ENCODE measurements at places on chromosomes 7 and 10.

DNA sequence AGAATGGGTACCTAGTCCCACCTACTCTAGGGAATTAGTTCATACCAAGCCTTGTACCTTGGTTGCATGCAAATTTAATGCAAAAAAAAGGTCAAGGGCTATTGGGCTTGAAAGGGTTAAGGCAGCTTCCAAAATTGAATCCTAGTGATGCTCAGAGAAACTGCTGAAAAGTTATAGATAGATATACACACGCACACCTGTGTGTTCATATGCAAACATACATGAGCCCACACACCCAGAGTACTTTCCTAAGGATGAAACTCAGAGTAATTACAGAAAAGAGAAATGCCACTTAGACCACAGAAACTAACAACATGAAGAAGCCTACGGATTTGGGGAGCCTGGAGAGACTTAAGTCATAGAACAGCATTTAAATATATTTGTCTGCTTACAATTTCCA lies 1.5 kb downstream of the SLC25A13 start:
- DNase-seq: no peak

GRCh38 chr10:95291365-95292039 lies 699 bp upstream of the PDLIM1 start:
- no peak for DNase-seq

DNA sequence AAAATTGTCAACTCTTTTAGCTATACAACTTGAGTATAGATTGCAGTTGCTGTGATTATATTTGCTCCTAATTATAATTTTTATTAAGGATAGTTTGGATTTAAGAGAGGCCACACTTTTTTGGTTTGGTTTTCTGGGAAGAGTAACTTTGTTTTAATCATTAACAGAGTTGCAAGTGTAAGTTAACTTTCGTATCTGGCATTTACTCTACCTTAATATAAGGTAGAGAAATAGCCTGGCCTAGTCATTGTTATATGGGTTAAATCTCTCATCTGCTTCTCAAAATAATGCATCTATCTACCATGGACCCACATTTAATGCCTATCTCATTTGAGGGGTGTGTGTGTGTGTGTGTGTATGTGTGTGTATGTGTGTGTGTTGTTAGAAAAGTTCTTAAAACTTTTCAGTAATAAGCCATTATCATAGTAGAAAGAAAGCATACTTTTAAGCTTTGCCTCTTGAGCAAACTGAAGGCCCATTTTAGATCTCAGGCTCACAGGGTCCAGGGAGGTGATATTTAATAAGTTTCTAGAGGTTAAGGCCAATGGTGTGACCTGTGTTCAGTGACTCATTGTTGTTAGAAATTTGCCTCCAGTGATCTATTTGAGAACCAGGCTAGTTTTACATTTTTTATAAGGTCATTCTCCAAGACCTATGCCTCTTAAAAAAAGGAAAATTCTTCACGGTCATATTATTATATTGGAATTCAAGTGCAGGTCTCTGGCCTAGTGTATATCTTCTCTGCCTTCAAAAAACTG lies 10.9 kb upstream of the TEX47 start:
- DNase-seq: no peak

GRCh38 chr7:34057956-34058355 lies 152.6 kb downstream of the BMPER start:
- no peak for DNase-seq

DNA sequence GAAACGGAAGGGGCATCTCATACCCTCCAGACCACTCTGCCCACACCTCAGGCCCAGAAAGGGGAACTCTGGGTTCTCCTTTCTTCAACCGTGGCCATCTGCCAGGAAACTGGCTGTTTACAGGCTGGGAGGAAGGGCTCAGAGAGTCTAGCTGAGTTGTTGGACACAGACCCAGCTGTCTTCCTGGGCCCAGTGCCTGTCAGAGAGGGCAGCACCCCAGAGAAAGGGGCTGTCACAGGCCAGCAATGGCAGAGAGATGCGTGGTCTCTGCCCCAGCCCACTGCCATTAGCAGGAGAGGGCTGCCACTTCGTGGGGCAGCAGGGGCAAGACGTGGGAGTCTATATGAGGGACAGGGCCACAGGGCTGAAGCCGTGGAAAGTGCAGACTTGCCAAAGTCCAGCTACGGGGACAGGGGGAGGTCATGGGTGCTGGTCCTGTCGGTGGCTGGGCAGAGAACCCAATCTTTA lies 11.0 kb downstream of the GRID1 start:
- DNase-seq: no peak

- no peak for DNase-seq
Observed at GRCh38 chr10:5776136-5776880, 36.9 kb downstream of the GDI2 start.

DNA sequence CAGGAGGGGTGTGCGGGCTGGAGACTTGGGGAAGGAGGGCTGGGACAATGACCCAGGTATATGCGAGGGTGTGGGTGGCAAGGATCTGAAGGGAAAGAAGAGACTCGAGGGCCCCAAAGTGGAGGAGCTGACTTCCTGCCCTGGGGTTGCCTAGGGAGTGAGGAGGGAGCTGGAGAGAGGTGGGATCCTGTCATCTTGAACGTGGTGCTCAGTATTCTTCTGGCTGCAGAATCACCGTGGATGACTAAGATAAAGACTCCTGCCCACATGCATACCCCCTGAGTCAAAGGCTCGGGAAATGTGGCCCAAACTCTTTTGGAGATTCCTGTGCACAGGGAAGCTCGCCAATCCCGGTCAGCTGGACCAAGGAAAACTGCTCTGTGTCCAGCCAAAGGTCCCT lies 31.2 kb downstream of the COL17A1 start:
- DNase-seq: no peak

GRCh38 chr7:106283831-106284713 lies 711 bp downstream of the NAMPT start:
- peak; percentile 27 for DNase-seq

DNA sequence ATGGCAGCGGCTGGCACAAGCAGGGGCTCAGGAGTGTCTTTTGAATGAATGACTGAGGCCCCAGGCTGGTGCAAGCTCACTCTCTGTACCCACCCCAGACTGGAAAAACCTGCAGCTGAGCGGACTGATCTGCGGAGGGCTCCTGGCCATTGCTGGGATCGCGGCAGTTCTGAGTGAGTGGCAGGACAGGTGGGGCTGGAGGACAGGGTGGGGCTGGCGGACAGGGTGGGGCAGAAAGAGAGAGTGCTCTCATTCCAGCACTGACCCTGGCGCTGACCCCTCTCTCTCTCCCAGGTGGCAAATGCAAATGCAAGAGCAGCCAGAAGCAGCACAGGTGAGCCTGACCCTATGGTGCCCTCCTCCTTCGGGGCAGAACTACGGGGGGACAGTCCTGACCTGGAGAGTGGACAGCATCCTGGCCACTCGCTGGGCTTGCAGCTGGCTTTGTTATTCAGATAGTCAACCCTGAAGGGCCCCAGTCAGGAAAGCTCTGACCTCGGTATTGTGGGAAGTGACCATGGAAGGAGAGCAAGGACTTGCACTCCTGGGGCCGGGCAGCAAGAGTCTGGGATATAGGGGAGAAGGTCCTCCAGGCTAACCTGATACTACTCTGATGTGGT lies 4.1 kb downstream of the FXYD4 start:
- DNase-seq: no peak

DNA sequence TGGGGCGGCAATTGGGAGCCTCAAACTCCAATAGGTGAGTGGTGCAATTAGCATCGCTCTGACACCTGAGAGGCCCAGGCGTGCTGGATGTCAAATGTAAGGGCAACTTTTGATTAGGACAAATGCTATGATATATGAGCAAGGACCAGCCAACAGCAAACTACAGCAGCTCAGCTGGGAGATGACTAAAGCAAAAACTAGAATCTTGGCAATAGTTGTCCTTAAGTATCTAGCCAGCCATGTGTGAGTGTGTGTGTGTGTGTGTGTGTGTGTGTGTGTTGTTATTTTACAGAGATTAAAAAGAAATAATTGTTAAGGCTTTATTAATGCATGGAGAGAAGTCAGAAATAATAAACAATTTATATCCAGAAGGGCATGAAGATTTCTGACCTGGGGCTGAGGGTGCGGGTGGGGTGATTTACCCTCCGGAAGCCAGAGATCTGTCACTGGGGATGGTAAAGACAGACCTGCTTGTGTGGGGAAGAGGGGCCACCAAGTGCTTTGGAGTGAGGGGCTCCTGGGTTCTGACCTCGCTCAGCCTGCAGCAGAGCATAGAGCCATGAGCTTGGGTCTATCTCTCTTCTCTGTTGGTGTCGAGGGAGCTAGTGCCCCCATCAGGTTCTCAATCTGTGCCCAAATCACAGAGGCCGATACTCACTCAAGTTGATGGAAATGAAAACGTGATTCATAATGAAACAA lies 77.3 kb downstream of the EMX2 start:
- DNase-seq: no peak

DNA sequence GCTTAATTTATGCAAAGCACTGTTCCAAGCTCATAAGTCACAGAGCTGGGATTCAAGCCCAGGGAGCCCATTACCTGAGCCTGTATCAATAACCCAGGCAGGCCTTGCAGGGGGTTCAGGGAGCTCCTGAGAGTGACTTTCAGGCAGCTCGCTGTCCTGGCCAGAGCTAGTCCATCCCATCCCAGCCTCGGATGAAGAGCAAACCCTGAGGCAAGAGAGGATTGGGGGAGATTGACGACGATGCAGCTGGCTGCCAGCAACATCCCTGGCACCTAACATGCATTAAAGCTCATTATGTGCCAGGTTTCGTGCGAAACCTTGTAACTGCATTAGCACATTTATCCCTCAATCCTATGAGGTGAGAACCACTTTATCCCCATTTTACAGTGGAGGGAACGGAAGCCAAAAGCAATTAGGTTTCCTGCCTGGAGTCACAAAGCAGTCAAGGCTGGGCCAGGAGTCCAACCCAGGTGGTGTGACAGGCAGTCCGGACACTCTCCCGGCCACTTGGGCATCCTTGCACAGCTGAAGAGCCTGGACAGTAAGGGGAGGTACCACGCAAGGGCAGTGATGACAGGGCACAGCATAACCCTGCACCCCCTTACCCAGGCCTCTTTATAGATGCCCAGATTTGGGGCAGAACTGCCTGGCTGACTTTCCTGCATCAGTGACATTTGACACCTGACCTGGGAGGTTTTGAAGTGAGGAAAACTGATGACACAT lies 129.8 kb upstream of the CHST15 start:
- no peak for DNase-seq

- no peak for DNase-seq
Observed at GRCh38 chr10:117878626-117879025, 168.1 kb downstream of the RAB11FIP2 start.

DNA sequence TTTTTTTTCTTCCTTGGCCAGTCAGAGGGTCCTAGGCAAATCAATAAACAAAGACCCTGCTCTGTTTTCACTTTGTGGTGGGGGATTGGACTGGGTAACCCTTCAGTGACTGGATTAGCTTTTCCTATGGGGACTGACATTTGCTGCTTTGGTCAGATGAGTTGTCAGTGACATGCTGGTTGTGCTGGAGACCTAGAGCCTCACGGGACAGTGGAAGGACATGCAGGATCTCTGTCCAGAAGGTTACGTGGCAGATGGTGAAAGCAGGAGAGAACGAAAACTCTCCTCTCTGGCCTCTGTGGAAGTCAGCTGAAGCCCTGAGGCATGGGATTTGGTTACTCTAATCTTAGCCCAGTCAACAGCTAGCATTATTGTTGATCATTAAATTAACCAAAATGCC lies 90.0 kb upstream of the BMPER start:
- no peak for DNase-seq

DNA sequence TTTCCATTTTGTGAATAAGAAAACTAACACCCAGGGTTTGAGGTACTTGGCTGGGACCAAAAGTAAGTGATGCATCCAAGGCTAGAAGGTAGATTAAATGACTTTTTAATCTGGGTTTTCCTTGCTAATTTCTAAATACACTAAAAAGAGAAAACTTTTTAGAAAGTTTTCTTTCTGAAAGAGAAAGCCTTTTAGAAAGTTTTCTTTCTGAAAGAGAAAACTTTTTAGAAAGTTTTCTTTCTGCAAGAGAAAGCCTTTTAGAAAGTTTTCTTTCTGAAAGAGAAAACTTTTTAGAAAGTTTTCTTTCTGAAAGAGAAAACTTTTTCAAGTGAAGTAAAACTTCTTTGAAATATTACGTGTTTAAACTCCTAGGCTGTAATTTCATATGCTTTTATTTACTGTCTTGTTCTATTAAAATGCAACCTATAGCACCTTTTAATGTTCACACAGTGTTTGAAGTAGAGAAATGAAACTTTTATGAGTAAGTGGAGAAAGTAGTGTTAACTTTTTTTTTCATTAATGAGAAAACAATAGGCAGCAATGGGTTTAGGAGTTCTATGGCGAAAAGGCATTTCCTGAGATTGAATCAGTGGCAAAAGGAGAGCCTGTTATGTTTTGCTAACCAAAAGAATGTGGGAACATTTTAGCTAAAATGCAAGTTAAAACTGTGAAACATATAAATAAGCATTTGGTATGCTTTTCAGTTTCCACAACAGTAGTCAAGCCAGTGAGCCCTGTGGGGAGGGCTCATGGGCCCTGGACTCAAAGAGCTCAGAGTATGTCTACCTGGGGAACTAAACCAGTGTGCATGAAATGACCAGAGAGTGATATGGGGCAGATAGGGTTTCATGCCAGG lies 103.7 kb downstream of the RBM20 start:
- no peak for DNase-seq

DNA sequence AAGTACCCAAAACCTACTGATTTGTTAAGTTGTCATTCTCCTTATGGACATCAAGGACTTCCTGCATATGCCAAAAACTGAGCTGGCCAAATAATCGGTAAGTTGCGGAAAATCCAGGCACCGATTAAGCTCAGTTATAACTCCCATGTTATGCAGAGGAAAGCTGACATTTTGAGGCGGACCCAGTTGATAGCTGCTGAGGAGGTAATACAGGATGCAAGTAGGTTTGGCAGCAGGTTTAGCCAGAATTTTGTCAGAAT lies 725.1 kb upstream of the GALNT17 start:
- no peak for DNase-seq
